Naive thymus-derived CD4-positive, alpha-beta T cell (primary cell): ENCODE measurements at places on chromosomes 13 and 19.

GRCh38 chr19:42555801-42556200, 27.5 kb upstream of the CEACAM1 start:
- DNase-seq, result no peak

DNA sequence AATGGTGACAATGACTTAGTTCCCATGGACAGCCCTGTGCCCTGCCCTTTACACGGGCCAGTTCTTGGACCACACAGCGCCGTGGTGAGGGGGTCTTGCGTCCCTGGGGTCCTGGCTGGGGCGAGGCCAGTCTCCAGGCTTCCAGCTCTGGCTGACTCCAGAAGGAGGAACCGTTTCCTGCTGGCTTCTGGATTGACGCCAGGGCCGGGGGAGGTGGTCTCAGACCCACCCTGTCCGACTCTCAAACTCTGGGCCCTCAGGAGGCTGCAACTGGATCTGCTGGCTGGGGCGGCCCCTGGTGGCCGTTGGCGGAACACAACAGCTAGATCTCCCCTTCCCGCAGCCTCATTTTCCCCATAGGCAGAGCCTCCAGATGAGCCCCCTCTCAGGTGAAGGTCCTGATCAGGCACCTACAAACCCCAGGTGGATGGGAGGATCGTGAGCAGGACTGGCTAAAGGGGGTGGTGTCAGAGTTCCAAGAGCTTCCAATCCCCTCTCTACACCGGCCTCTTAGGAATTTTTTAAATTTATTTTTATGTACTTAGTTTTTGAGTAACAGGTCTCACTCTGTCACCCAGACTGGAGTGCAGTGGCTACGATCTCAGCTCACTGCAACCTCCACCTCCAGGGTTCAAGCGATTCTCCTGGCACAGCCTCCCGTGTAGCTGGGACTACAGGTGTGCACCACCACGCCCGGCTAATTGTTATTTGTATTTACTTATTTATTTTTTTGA, 8.0 kb downstream of the CCDC194 start:
- DNase-seq, result peak; percentile 31

GRCh38 chr19:12064590-12065538, at the start of gene ZNF844:
Gene ZNF844 (plus strand): TSS chr19:12064731. CDS start chr19:12064874, 143 bp downstream.
- peak; percentile 50 for DNase-seq

DNA sequence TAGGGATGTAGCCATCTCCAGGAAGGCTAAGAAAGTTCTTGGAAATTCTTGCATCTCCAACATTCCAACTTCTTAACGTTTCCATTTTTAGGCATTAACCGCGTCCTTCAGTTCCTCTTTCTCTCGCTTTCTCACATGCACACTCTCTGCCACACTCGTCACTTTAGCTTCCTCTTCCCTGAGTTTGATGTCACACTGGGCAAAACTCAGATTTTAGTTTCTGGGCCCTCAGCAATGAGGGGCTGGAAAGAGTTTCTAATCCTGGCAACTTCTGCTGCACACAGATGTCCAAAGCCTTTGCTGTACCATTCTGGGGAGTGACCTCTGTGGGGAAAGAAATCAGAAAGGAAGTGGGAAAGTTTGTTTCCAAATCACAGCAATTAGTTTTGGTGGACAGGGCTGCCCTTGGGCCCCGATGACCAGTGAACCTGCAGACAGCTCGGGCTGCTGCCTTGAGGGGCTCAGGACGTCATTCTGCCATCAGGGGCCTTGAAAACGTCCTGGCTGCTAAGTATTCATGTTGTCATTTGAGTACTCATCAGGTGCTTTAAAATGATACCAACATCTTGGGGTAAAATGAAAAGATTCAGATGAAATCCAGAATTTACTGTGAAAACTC, 89.3 kb downstream of the KL start:
- DNase-seq, result no peak

DNA sequence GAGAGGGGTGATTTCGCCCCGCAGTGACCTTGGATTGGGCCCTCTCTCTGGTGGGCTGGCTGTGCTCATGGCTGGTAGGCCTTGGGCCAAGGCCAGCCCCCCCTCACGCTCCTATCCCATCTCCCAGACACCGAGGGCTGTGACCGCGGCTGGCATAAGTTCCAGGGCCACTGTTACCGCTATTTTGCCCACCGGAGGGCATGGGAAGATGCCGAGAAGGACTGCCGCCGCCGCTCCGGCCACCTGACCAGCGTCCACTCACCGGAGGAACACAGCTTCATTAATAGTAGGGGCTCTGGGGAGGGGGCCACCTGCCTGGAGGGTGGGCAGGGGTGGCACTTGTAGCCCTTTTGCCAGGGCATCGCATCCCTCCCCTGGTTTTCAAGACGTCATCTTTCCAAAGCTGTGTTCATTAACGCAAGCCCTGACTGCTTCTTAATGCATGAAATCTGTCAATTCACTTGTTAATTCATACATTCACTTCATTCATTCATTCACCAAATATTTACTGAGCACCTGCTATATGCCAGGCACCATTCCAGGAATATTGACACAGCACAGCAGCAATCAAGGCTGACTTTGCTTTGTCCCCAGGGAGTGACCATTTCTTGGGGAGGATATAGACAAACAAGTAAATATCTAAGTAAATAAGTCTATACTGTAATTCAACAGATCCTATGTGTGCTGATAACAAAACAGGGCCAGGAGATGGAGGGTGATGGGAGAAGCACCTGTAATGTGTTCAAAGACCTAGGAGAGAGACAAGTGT, 26.6 kb downstream of the NCAN start:
- DNase-seq, result no peak

GRCh38 chr13:44783994-44784707, 205.1 kb downstream of the NUFIP1 start:
- DNase-seq, result no peak

DNA sequence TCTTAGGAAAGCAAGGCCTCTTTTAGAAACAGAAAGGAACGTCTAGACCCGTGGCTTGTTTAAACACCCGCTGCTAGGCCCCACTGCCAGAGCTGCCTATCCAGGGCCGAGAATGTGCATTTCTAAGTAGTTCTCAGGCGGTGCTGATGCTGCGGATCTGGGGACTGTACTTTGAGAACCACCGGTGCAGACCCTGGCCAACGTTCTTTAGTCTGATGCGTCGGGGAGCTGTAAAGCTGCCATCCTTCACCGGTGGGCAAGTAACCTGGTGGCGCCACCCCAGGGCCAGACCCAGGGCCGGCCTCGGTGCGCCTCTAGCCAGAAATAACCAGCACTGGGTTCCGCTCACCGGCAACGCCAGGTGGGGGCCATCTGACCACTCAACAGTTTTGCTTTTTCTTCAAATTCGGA, 47.1 kb downstream of the TGDS start:
- DNase-seq, result peak; percentile 37
